Astrocyte (in vitro differentiated cells and primary cell): ENCODE measurements at places on chromosomes 6 and 20.

DNA sequence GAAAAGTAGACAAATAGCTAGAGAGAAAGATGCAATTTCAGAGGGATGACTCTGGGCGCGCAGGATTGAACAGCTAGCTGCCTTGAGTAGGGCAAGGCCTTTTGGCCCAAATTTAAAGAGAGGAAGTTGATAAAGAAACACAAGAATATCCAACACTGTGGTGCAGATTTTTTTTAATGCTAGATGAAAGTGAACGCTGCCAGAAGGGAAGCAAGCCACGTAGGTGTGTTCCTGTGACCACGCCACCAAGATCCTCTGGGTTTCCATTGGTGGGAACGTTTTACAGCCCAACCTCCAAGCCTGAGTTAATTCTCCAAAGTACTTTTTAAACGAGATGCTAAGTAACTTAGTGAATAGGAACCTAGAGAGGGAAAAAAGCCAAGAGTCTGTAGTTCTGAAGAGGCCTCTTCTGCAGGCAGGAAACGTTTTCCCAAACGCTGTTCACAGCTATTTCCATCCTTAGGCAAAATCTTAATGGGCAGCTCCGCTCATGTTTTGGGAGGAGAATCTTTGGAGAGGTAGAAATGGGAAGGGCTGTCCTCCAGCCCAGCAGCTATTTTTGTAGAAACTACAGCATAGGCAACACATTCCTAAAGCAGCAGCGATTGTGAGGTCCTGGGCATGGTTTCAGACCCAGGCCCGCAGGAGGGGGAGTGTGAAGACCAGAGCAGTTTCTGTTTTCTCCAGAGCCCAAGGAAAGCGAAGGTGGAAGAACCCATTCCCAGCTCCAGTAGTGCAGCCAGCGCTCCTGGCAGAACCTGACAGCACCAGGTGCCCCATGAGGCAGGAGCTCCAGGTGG is 8.2 kb downstream of the LY86 start:
- no peak for DNase-seq

DNA sequence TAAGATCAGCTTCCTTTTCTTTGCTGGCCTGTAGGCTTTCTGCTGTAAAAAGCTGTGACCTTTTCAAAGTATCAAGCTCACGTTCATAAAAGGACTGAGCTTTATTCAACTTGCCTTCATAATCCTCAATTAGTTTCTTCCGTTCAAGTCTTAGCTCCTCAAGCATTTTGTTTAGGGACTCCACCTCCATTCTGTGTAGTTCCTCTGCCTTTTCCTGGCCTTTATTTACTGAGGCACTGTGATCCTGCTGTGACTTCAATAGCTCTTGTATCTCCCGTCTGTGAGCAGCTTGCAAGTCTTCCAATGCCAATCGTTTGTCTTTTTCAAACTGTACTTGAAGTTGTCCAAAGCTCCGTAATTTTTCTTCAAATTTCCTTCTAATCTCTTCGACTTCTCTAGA is 54.4 kb downstream of the FAM184A start:
- no peak for DNase-seq

DNA sequence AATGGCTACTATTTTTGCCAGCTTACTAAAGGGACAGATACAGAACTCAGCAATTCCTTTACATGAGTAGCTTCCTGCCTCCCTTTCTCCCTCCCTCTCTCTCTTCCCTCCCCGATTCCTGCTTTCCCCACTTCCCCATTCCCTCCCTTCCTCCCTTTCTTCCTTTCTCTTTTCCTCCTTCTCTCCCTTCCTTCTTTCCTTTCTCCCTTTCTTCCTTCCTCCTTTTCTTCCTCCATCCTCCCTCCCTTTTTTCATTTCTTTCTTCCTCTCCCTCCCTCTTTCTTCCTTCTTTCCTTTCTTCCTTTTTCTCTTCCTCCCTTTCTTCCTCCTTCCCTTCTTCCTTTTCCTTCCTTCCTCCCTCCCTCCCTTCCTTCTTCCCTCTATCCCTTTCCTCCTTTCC is 178.1 kb downstream of the RNF144B start:
- DNase-seq: no peak

- no peak for DNase-seq
Measured at GRCh38 chr20:24842918-24843715, 106.0 kb upstream of the CST7 start.

- DNase-seq: no peak
Measured at GRCh38 chr6:123808556-123808955, 4.9 kb downstream of the NKAIN2 start.

DNA sequence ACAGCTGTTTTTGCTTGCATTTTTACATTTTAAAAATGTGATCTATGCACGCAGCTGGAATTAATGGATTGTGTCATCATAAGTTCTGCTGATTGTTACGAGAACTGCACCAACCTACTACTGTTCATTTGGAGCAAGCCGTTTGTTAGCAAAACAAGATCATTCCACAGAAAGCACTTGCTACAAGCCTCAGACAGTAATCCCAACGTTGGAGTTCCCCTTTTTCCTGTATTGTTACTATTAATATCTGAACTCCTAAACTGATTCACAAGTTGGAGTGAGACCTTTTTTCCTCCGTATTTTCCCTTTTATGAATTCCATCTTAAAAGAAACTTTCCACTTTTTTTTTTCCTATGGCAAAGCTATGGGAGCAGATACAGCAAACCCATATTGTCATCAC is 3.5 kb downstream of the TENT5A start:
- no peak for DNase-seq
